ENCODE measurements at places on chromosomes 1 and 21.

GRCh38 chr1:173329726-173330125, 122.6 kb upstream of the TNFSF4 start:
- H3K27me3 ChIP-seq: no peaks in the 10 kb centered on the region
- H3K27ac ChIP-seq: no peak overlapping the region
- H3K4me3 ChIP-seq: no peak overlapping the region
- peaks cover 3% of the 10 kb centered on the region for H3K4me1 ChIP-seq
- no peaks in the 10 kb centered on the region for H3K36me3 ChIP-seq

DNA sequence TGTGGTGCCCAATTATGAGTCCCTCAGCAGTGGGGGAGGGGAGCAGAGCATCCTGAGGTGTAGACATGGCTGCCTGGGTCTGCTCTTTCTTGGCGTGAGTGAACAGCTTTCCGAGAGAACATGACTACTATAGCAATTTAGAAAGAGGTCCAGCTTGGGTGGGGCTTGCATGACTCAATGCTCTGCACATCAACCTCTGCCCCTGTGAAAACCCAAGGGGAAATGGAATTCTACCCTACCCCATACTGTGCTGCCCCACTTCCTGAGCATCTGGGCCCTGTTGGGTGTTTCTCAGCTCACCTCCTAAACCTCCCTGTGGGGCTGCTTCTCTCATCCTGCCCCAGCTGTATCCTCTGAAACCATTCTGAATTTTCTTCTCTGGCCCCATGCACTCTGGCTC, 8.2 kb upstream of the AZIN2 start:
- H3K27ac ChIP-seq: no peak overlapping the region
- H3K4me1 ChIP-seq: no peaks in the 10 kb centered on the region
- no peak for DNase-seq
- no peaks in the 10 kb centered on the region for H3K36me3 ChIP-seq
- H3K4me3 ChIP-seq: no peak overlapping the region

DNA sequence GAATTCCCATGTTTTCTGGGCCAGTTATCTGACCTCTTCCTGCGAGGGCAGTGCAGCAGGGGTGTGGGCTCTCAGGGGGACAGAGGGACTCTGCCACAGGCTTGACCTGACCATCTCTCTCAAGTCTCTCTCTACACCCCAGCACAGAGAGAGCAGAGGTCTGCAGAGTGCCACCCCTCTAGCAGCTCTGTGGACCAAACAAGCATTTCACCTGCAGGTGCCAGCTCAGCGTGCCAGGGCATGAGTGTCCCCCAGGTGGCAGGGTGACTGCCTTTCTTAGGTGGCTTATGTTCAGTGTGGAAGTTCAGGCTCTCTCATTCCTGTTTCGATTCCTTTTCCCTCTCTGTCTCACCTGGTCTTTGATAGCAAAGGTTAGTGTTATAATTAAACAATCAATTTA, 191.3 kb downstream of the CACNA1E start:
- no peak overlapping the region for H3K27ac ChIP-seq
- no peaks in the 10 kb centered on the region for H3K36me3 ChIP-seq
- H3K4me1 ChIP-seq: no peaks in the 10 kb centered on the region
- peaks cover 4% of the 10 kb centered on the region for H3K27me3 ChIP-seq
- H3K4me3 ChIP-seq: no peak overlapping the region
- no peak for DNase-seq

DNA sequence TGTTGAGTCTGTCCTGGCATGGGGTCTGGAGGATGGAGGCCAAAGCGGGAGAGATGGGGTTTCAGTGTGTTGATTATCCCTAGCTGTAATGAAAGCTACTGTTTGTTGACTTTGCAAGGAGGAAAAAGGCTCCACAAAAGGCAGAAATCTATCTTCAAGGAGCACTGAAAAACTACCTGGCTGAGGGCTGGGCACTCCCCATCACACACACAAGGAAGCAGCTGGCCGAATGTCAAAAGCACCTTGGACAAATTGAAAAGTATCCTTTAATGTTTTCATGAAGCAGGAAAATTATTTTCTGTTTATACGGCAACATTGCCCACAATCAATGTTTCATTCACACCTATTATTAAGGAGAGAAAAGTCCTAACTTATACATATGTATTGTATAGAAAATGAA, 27.8 kb upstream of the PWP2 start:
- no peak for DNase-seq
- peak overlapping the region; percentile 30 for H3K27ac ChIP-seq
- peaks cover 81% of the 10 kb centered on the region for H3K36me3 ChIP-seq
- peaks cover 28% of the 10 kb centered on the region for H3K4me1 ChIP-seq
- no peaks in the 10 kb centered on the region for H3K27me3 ChIP-seq
- no peak overlapping the region for H3K4me3 ChIP-seq

- no peak overlapping the region for H3K27ac ChIP-seq
- H3K4me3 ChIP-seq: no peak overlapping the region
- H3K36me3 ChIP-seq: no peaks in the 10 kb centered on the region
- DNase-seq: no peak
- no peaks in the 10 kb centered on the region for H3K27me3 ChIP-seq
These were observed 8.4 kb upstream of the UBE2U start for GRCh38 chr1:64195081-64195395.

GRCh38 chr1:233597489-233597901, 16.4 kb upstream of the KCNK1 start:
- no peak overlapping the region for H3K4me3 ChIP-seq
- no peaks in the 10 kb centered on the region for H3K36me3 ChIP-seq
- peaks cover 7% of the 10 kb centered on the region for H3K4me1 ChIP-seq
- no peak for DNase-seq

DNA sequence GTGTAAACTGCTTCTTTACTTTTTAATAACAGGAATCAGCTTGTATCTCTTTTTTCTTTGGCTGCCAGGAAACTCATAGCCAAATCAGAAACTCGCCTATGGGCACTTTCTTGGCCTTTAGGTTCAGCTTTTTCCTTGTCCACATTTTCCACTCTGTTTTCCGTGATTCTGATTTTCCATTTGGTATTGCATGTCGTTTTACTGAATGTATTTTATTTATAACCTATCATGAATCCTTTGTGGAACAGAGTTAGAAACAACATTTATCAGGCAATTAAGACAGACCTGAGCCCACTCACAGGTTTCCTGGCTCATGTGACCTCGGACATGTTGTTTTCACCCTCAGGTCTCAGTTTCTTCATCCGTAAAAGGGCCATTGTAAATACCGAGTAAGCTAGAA, 5.3 kb upstream of the ECE1 start:
- peak overlapping the region; percentile 97 for H3K27ac ChIP-seq
- peaks cover 96% of the 10 kb centered on the region for H3K4me1 ChIP-seq
- no peak for DNase-seq
- H3K4me3 ChIP-seq: peak overlapping the region; percentile 87

DNA sequence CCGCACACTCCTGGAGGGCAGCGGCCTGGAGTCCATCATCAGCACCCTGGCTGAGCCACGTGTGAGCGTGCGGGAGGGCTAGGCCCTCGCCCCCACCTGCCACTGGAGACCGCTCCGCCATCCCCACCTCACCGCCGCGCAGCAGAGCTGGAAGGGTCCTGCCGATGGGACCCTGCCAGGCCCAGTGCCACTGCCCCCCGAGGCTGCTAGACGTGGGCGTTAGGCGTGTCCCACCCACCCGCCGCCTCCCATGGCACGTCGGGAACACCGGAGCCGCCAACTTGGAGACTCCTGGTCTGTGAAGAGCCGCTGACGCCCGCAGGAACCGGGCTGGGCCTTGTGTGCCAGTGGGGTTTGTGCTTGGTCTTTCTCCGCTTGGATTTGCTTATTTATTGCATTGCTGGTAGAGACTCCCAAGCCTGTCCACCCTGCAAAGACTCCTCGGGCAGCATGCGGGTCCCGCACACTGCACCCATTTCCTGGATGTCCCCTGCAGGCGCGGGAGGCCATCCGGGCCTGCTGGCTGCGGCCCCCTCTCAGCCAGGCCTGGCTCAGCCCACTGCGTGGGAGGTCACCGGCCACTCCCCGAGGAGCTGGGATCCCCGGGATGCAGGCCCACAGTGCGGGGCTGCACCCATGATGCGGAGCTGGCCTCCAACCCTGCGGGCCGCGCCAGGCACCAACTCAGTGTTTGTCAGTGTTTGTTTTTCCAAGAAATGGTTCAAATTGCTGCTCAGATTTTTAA, 6.0 kb downstream of the LY9 start:
- no peak overlapping the region for H3K27ac ChIP-seq
- peaks cover 52% of the 10 kb centered on the region for H3K4me1 ChIP-seq
- H3K4me3 ChIP-seq: peak overlapping the region; percentile 98
- DNase-seq: no peak
- no peaks in the 10 kb centered on the region for H3K27me3 ChIP-seq
- peaks cover 57% of the 10 kb centered on the region for H3K36me3 ChIP-seq

Data from CD4-positive, CD25-positive, alpha-beta regulatory T cell (primary cell).